ENCODE measurements at places on chromosomes 5 and 9. TPM values are rescaled to one million over a fixed set of nuclear protein-coding genes. Genes with fewer than 3 reads are reported as not detected.

- no peak overlapping the region for H3K4me3 ChIP-seq
- no peaks in the 10 kb centered on the region for H3K36me3 ChIP-seq
- no peaks in the 10 kb centered on the region for H3K27me3 ChIP-seq
- H3K27ac ChIP-seq = no peak overlapping the region
- no peak for DNase-seq
- H3K4me1 ChIP-seq = no peaks in the 10 kb centered on the region
Observed at GRCh38 chr5:102855681-102856388, 100.7 kb downstream of the PAM start.

DNA sequence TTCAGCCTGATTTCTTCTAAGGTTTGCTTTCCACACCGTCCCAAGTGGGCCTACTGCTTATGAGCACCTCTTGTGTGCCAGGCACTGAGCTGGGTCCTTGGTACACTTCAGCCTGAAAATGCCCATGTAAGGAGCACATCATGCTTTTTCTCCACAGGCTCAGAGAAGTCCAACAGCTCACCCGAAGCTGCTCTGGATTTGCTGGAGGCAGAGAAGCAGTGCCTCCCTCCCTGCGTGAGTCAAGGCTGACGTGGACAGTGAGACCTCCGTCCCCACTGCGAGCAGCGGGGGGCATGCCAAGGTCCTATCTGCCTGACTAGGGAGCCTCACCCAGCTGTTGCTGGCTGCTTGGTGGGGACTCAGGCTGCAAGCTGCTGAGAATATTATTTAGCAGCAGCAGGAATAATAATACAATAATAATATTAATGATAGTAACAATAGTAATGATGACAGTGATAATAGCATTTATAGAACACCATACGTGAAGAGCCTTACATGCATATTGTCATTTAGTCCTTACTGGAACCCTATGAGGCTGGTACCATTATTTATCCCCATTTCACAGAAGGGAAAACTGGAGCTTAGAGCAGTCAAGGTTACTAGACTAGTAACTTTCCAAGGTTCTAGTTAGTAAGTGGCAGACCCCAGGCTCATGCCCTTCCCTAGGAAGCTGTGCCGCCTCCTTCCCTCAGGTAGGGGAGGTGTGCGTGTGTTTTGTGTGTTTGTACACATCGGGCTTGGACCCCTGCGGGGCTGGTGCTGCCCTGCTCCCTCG lies 194.8 kb downstream of the HSPA4 start:
- no peak overlapping the region for H3K4me3 ChIP-seq
- H3K36me3 ChIP-seq = no peaks in the 10 kb centered on the region
- no peaks in the 10 kb centered on the region for H3K27me3 ChIP-seq
- DNase-seq = no peak

DNA sequence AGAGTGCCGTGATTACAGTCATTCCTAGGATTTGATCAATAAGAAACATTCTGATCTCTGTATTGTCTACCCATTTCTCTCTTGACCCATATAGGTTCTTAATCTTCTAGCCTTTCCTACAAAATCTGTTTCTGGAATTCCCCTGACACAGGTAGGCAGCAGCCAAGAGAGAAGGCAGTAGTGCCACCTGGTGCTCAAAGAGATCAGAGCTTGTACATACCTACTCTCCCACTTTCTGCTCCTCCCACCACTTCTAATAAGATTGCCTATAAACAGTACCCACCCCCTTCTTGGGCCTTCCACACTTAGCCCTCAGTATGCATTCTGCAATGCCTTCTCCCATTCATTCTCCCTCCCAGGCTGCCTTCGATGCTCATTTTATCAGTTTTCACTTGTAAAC lies 117.4 kb upstream of the RORB start:
- no peak for DNase-seq
- H3K4me1 ChIP-seq = no peaks in the 10 kb centered on the region
- no peak overlapping the region for H3K4me3 ChIP-seq
- no peaks in the 10 kb centered on the region for H3K27me3 ChIP-seq

DNA sequence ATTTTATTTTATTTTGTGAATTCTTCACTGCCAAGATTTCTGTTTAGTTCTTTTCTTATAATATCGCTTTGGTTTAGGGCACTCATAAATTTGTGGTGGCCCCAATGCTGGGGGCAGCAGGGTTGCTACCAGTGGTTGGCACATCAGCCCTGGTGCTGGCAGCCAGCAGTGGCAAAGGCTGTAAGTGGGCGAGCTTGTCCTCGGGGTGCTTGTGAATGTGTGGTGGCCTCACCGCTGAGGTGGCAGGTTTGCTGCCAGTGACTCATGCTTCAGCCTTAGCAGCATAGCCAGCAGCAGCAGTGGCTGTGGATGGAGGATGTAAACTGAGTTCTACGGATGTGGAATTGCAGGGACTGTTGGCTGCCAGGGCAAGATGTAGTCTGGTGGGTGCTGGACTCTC lies 262.9 kb upstream of the DMAC1 start:
- H3K4me3 ChIP-seq = no peak overlapping the region
- H3K36me3 ChIP-seq = no peaks in the 10 kb centered on the region
- no peaks in the 10 kb centered on the region for H3K4me1 ChIP-seq
- H3K27ac ChIP-seq = no peak overlapping the region
- H3K27me3 ChIP-seq = no peaks in the 10 kb centered on the region
- no peak for DNase-seq

- peaks cover 22% of the 10 kb centered on the region for H3K4me1 ChIP-seq
- DNase-seq = no peak
- peak overlapping the region; percentile 98 for H3K4me3 ChIP-seq
- H3K27ac ChIP-seq = peak overlapping the region; percentile 91
Observed at GRCh38 chr9:125189011-125189360, 617 bp downstream of the PPP6C start.

- peaks cover 23% of the 10 kb centered on the region for H3K36me3 ChIP-seq
- H3K27me3 ChIP-seq = no peaks in the 10 kb centered on the region
- no peak overlapping the region for H3K27ac ChIP-seq
- H3K4me1 ChIP-seq = peaks cover 7% of the 10 kb centered on the region
- no peak for DNase-seq
Observed at GRCh38 chr5:158727136-158727535, 372.6 kb downstream of the EBF1 start.

DNA sequence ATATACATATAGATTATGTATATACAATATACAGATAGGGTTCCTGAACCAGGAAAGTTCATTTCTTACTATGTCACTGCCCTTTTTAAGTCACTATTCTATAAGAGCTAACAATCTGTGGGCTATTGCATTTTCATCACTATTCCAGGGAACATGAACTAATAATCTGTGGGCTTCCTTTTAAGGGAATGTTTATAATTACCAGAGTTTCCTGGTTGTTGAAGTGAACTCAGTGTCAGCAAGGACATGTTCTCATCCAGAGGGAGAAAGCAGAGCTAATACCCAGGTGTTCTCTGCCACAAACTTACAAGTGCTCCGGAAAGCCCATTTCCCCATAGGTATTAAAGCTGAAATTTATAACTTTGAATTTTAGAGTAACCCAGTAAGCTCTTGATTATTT lies 69.6 kb downstream of the CWC27 start:
- no peak overlapping the region for H3K27ac ChIP-seq
- H3K4me1 ChIP-seq = no peaks in the 10 kb centered on the region
- no peaks in the 10 kb centered on the region for H3K36me3 ChIP-seq

- H3K4me3 ChIP-seq = no peak overlapping the region
- no peak overlapping the region for H3K27ac ChIP-seq
- H3K36me3 ChIP-seq = no peaks in the 10 kb centered on the region
- DNase-seq = no peak
Observed at GRCh38 chr5:18072600-18072999, 438.3 kb downstream of the TAF11L14 start.

- no peak overlapping the region for H3K27ac ChIP-seq
- no peaks in the 10 kb centered on the region for H3K36me3 ChIP-seq
- no peak overlapping the region for H3K4me3 ChIP-seq
- no peaks in the 10 kb centered on the region for H3K27me3 ChIP-seq
Observed at GRCh38 chr5:137778772-137779564, 24.8 kb upstream of the HNRNPA0 start.

- H3K36me3 ChIP-seq = no peaks in the 10 kb centered on the region
- no peak overlapping the region for H3K4me3 ChIP-seq
- H3K27me3 ChIP-seq = no peaks in the 10 kb centered on the region
- no peak for DNase-seq
Observed at GRCh38 chr9:87891754-87892153, 9.1 kb downstream of the SPATA31E1 start.

- no peaks in the 10 kb centered on the region for H3K36me3 ChIP-seq
- H3K4me3 ChIP-seq = no peak overlapping the region
- no peaks in the 10 kb centered on the region for H3K27me3 ChIP-seq
- no peak overlapping the region for H3K27ac ChIP-seq
- no peaks in the 10 kb centered on the region for H3K4me1 ChIP-seq
Observed at GRCh38 chr9:83198371-83198770, 135.4 kb upstream of the RASEF start.

DNA sequence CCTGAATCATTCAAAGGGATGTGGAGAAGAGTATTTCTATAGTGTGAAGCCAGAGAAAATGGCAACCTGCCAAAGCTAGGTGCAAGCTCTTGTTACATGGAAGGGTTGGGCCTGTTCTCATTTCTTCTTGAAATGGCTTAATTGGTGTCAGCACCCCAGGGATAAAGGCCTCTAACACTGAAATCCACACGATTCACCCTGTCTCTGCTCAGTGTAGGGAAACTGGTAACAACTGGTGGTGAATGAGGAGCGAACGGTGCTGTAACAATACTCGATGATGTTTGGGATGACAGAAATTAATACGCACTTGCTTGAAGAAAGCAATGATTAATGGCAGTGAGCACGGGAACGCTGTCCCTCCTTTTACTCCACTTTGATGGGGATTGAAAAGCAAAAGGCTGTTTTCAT lies 16.2 kb downstream of the PBX3 start:
- peaks cover 25% of the 10 kb centered on the region for H3K4me1 ChIP-seq
- no peak for DNase-seq
- no peaks in the 10 kb centered on the region for H3K36me3 ChIP-seq
- H3K4me3 ChIP-seq = no peak overlapping the region
- H3K27me3 ChIP-seq = no peaks in the 10 kb centered on the region

- H3K4me3 ChIP-seq = no peak overlapping the region
- no peak overlapping the region for H3K27ac ChIP-seq
- H3K27me3 ChIP-seq = no peaks in the 10 kb centered on the region
- no peaks in the 10 kb centered on the region for H3K4me1 ChIP-seq
Observed at GRCh38 chr5:151601391-151601790, 10.3 kb upstream of the FAT2 start.

DNA sequence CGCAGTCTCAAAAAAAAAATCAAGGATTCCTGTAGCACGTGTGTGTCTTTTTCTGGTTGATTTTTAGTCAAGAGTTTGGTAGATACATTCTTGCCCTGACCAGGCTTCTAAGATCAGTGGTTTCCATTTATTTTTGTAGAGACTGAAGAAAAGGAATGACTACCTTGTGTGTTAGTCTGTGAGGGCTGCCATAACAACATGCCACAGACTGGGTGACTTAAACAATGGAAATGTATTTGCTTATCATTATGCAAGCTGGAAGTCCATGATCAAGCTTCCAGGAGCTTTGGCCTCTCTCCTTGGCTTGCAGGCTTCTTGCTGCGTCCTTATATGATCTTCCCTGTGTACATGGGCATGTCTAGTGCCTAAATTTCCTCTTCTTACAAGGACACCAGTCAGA lies 127.0 kb downstream of the CCDC192 start:
- no peaks in the 10 kb centered on the region for H3K27me3 ChIP-seq
- H3K27ac ChIP-seq = no peak overlapping the region
- DNase-seq = no peak
- H3K4me3 ChIP-seq = no peak overlapping the region
- H3K4me1 ChIP-seq = no peaks in the 10 kb centered on the region
- no peaks in the 10 kb centered on the region for H3K36me3 ChIP-seq

DNA sequence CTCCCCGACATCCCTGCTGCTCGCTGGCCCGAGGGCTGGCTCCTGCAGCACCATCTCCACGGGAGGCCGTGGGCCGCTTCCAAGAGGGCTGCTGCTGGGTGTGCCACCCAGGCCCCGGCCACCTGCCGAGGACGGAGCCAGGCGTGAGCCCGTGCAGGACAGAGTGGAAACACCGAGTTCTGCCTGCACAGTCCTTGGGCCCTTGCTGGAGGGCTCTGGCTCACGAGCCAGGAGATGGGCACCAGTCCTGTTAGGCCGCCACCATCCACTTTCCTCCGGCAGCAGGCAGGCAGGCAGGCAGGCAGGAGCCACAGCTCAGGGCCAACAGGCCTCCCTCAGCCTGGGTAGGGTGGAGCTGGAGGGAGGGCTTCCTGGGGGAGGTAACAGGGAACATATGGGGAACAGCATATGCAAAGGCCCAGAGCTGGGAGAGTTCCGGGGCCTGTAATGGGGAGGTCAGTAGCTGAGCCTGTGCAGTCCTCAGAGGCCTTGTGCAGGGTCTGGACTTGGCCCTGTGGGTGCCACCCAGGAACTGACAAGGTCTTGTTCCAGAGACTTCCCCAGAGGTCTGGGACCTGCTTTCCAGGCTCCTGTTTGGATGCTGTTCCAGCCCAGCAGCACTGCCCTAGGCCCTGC lies 31.9 kb downstream of the RXRA start:
- no peak overlapping the region for H3K4me3 ChIP-seq
- no peak for DNase-seq
- no peaks in the 10 kb centered on the region for H3K36me3 ChIP-seq
- H3K27me3 ChIP-seq = no peaks in the 10 kb centered on the region

- no peak for DNase-seq
- H3K4me3 ChIP-seq = peak overlapping the region; percentile 67
- H3K36me3 ChIP-seq = peaks cover 31% of the 10 kb centered on the region
- peak overlapping the region; percentile 65 for H3K27ac ChIP-seq
- H3K4me1 ChIP-seq = peaks cover 85% of the 10 kb centered on the region
- no peaks in the 10 kb centered on the region for H3K27me3 ChIP-seq
Observed at GRCh38 chr5:139566611-139567010, 5.5 kb downstream of the UBE2D2 start.

DNA sequence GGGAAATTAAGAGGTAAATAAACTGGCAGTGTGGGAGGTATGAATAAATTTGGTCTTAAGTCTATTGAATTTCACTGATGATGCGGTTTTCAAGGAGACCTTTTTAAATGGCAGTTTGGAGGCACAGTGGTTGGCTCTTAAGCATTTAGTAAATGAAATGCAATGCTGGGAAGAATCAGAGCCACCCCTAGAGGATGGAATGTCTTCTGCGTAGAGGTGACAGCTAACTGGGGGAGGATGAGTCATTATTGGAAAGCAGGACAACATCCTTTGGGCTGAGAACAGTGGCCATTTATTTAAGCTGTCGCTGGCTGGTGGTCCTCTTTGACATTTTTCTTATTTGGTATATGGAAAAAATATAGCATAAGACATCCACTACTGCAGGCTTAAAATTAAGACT lies 163.2 kb downstream of the SH3GL2 start:
- H3K4me1 ChIP-seq = no peaks in the 10 kb centered on the region
- no peaks in the 10 kb centered on the region for H3K27me3 ChIP-seq
- no peak for DNase-seq
- H3K36me3 ChIP-seq = no peaks in the 10 kb centered on the region

GRCh38 chr5:172740428-172741205 lies 30.4 kb downstream of the DUSP1 start:
- H3K36me3 ChIP-seq = no peaks in the 10 kb centered on the region
- H3K27me3 ChIP-seq = no peaks in the 10 kb centered on the region
- no peak overlapping the region for H3K27ac ChIP-seq
- peaks cover 32% of the 10 kb centered on the region for H3K4me1 ChIP-seq
- no peak overlapping the region for H3K4me3 ChIP-seq

The ABLIM3 gene
- not detected for total RNA-seq

The GFI1B gene
- 0.85 TPM for total RNA-seq

Data from B cell (primary cell).